ENCODE measurements at places on chromosomes 6 and 20. TPM values are rescaled to one million over a fixed set of nuclear protein-coding genes. Genes with fewer than 3 reads are reported as not detected.

The EEF1A2 gene
- total RNA-seq, result 22.0 TPM

The MMP24 gene
- 0.13 TPM for total RNA-seq

The PNLDC1 gene
- total RNA-seq, result not detected

The SEMG2 gene
- not detected for total RNA-seq

The EYS gene
- total RNA-seq, result 0.13 TPM

The TNF gene
- total RNA-seq, result not detected

The ZNF165 gene
- total RNA-seq, result 0.39 TPM

The CARMIL1 gene
- 0.77 TPM for total RNA-seq

The IL17F gene
- total RNA-seq, result not detected

The STK4 gene
- 13.7 TPM for total RNA-seq

The ZSCAN23 gene
- under 0.01 TPM for total RNA-seq

The CST8 gene
- not detected for total RNA-seq

The FRS3 gene
- 0.89 TPM for total RNA-seq

The ZNF184 gene
- total RNA-seq, result 4.4 TPM

The HLA-DQB2 gene
- total RNA-seq, result not detected

The OR12D3 gene
- not detected for total RNA-seq

The ZKSCAN4 gene
- 4.3 TPM for total RNA-seq

The MRAP2 gene
- 4.6 TPM for total RNA-seq

The BTBD9 gene
- total RNA-seq, result 6.7 TPM

The GRM4 gene
- total RNA-seq, result under 0.01 TPM

The NKX2-4 gene
- not detected for total RNA-seq
